Substantia nigra (tissue), 51 donors: ENCODE measurements at places on chromosomes 16 and 17.

DNA sequence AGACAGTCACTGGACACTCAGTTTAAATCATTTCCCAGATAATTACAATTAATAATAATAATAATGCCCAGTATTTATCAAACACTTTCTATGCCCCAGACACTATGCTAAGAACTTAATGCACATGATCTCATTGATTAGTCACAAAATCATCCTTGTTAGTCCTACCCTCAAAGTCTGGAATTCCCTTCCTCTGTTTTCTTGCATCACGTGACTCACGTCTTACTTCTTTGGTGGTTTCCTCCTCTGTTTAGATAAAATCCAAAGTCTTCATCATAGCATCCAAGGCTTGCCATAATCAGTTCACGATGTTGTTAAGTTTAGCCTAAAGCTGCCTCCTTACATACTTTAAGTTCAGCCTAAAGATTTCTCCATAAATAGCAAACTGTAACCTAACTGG lies 471.9 kb downstream of the PMP22 start:
- DNase-seq = no peak

DNA sequence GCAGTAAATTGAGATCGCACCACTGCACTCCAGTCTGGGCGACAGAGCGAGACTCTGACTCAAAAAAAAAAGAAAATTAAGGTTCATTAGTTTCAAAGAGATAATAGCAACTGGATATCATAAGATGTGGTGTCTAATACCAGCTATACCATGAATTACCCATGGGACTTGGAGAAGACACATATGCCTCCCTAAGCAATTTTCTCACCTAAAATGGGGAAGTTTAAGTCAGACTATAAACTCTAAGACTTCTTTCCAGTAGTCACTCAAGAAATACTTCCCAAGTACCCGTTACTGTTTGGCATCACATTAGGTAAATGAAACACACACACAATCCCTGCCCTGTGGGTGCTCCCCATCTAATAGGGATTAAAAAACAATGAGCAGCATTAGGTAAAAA lies 22.6 kb downstream of the SMURF2 start:
- DNase-seq = no peak

GRCh38 chr17:13590441-13590840 lies 11.3 kb downstream of the HS3ST3A1 start:
- no peak for DNase-seq

DNA sequence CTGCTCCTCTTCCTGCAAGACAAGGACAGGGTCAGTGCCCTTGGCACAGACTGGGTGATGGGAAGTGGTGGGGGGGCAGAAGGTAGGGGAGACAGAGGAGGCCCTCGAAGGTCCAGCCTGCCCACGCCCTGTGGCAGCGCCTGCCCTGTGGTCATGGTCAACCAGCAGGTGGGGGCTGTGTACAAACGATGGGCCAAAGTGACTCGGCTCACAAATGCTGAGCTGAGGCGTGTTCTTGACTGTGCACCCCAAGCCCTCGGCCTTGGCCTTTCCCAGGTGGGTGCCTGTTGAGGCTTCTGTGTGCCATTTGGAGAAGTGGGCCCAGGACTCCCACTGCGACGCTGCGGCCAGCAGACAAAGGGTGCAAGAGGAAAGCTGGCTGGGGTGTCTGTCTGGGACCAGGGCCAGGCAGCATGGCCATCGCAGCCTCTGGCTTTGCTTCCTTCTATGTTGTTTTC lies 22.6 kb downstream of the MXRA7 start:
- no peak for DNase-seq

DNA sequence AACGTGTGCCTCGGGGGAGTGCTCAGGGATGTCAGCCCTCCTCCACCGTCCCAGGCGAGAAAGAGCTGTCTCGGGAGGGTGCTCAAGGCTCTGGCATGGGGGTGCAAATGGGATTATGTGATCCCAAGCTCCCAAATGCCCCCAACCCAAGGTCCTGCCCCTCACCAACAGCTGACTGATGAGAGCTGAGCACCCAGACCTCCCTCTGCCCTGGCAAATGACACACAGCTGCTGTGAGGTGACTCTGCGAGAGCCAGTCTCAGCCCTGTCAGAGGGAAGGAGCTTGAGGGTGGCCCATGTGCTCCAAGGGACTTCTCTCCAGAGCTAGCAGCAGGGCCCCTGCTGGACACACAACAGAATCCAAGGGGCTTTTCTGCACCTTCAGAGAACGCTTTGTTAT lies 7.7 kb downstream of the CDH5 start:
- no peak for DNase-seq

GRCh38 chr16:30112197-30113030 lies 923 bp downstream of the GDPD3 start:
- no peak for DNase-seq

- DNase-seq = no peak
Observed at GRCh38 chr16:53414381-53414780, 19.9 kb upstream of the RBL2 start.

- DNase-seq = no peak
Observed at GRCh38 chr16:62638964-62639870, 603.0 kb upstream of the CDH8 start.

- no peak for DNase-seq
Observed at GRCh38 chr16:11414815-11415775, 69.8 kb downstream of the RMI2 start.

DNA sequence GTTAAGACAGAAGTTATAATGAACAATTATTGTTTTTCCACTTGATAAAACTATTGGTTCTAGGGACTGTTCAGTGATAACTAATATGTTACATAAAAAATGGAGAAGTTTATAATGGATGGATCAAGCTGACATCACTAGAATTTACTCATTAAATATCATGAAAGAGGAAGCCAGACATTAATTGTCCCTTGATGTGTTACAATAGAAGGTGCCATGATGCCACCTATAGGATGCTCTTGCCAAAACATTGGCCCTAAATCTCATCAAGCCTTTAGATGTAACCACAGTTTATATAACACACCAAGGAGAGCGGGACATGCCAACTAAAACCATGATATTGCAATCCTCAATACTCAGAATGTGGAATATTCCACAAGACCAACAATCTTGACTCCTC lies 147.9 kb upstream of the MON1B start:
- no peak for DNase-seq

GRCh38 chr17:42281571-42282096 lies 5.4 kb upstream of the STAT5B start:
- no peak for DNase-seq

DNA sequence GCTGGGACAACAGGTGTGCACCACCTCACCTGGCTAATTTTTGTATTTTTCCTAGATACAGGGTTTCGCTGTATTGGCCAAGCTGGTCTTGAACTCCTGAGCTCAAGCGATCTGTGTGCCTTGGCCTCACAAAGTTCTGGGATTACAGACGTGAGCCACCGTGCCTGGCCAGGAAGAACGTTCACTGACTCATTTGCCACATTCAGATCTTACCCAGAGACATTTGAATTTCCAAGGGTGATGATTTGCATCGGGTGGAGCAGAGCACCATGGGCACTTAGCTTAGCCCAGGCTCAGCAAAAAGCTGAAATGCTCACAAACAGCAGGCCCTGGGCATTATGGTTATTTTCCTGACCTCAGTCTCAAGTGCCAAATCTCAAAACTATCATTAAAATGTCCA lies 14.5 kb upstream of the ADORA2B start:
- DNase-seq = no peak

DNA sequence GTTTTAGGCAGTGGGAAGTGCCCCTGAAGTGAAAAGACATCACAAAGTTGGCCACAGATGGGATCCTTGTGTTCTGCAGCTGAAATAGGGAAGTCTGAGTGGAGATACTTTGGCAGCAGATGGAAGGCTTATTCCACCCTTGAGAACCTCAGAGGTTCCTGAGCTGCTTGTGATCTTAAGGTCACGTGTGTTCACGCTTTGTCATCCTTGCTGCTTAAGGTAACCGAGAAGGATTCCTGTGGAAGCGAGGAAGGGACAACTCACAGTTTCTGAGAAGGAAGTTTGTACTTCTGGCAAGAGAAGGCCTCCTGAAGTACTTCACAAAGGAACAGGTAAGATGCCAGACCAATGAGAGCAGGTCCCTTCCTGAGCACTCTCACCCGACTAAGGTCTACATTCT lies 12.2 kb downstream of the ADAP2 start:
- DNase-seq = no peak

DNA sequence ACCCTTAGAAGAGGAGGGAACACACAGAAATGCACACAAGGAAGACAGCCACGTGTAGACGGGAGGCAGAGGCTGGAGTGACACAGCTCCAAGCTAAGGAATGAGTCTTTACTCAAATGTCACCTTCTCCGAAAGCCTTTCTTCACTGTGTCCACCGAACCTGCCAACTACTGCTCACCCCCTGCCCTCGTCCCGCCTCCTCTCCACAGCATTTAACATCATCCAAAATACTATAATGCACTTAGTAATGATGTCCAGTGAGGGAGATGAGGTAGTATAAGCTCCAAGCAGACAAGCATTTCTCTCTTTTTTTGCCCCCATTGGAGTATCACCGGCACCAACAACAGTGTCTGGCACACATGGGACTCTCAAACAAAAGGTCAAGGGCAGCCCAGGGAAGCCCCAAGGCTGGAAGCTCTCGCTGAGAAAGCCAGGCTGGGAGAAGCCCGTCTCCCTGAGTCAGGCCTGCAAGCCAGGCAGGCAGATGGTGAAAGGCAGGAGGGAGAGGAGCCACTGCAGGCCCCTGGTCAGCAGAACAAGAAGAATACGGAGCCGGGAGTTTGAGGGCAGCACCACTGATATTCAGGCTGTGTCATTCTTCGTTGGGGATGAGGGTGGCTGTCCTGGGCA lies 25.9 kb downstream of the ZFHX3 start:
- DNase-seq = no peak

GRCh38 chr16:77822661-77823060 lies 34.3 kb downstream of the VAT1L start:
- DNase-seq = no peak

DNA sequence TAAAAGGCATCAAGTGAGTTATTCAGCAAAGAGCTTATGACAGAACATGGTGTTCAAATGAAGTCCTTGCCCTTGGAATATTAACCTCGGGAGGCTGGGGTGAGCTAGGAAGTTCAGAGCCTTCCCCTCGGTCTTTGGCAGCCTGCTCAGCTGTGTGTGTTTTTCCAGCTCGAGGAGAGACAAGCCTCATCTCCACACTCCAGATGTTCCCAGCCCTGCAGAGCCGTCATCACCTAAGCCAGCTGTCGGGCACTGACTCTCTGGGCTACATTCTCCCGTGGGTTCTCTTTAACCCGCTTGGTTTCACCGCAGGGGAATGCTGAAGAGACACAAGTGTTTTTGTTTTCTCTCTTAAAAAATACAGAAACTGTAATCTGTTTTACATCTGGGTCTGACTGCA lies 47.1 kb downstream of the IRX3 start:
- DNase-seq = no peak

DNA sequence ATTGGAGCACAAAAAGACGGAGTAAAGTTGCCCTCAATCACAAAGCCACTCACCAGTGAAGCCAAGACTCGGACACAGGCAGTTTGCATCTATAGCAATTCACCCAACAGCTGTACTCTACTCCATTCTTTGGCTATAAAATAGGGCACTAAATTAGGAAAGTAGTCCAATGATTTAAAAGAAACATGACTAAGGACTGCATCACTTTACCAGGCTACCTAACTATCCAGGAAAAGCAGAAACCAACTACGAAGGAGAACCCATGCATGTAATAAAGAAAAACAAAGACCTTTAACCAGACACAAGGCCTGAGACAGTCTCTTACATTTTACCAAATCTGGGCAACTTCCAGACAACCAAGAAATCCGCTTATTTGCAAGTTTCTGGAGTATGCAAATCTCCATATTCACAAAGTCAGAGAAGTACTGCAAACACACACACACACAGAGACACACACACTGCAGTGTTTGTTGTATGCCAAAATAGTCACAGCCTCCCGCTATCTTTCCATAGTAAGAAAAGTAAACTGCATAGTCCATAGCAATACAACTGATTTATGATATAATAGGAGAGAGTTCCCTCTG lies 59.8 kb downstream of the CDH11 start:
- no peak for DNase-seq

GRCh38 chr16:66069587-66069986 lies 296.9 kb upstream of the CDH5 start:
- no peak for DNase-seq

GRCh38 chr16:8925455-8925854 lies 38.3 kb downstream of the USP7 start:
- no peak for DNase-seq

DNA sequence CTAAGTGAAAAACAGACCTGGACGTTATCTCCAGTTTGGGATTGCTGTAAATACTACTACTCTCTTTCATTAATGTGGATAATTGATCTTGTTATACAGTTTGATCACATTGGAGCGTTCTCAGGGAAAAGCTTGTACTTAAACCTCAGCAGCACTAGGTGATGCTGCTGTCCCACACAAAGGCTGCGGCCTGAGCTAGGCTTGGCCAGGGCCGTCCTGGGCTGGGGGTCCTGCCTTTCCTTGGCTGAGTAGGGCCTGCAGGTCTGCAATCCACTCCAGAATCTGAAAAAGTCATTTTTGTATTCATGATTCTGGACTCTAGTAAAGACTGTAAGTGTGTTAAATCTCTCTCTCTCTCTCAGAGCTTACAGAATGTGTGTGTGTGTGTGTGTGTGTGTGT lies 23.7 kb upstream of the PMFBP1 start:
- no peak for DNase-seq

DNA sequence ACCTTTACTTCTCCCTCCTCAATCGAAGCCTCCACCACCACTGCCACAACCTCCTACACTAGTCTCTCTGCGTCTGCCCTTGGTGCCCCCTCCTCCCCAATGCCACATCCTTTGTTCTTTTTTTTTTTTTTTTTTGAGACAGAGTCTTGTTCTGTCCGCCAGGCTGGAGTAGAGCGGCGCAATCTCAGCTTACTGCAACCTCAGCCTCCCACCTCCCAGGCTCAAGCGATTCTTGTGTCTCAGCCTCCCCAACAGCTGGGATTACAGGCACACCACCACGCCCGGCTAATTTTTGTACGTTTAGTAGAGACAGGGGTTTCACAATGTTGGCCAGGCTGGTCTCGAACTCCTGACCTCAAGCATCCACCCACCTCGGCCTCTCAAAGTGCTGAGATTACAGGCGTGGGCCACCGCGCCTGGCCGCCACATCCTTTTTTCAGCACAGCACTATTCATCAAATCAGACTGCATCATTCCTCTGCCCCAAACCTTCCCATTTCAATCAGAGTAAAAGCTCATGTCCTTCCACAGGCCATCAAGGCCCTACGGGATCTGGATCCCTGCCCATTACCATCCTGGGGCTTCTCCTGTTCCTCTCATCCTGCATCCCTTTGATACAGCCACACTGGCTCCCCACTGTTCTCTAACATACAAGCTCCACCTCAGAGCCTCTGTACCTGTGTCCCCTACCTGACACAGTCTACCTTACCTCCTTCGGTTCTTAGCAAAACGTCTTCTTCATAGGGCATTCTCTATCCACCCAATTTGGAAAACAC lies 2.0 kb downstream of the KLHL11 start:
- DNase-seq = no peak

DNA sequence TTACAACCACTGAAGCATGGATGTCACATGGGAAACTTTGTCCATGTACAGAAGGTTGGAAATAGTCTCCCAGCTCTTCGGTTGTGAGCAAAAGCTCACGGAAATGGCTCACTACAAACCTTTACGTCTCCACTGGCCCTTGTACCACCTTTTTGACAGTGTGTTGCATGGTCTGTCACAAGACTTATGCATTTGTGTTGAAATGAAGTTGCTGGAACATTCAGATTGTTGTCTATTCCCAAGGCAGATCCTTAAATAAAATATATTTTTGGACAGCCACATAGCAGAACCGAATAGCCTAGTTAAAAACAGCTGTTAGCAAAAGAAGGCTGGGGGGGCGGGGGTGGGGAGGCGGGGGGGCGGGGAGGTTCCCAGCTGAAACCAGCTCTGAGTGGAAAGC lies 39.2 kb downstream of the KNOP1 start:
- no peak for DNase-seq

- DNase-seq = no peak
Observed at GRCh38 chr17:21674242-21674731, 18.0 kb upstream of the KCNJ18 start.
